Stimulated activated CD4-positive, alpha-beta T cell treated with anti-CD3 and anti-CD28 coated beads, Interleukin-15, amount 100 ng/mL, for 48 hours (primary cell): ENCODE measurements at places on chromosomes 1 and 21.

- no peak for DNase-seq
Measured at GRCh38 chr1:228352677-228353481, 53.8 kb downstream of the TRIM11 start.

GRCh38 chr1:46086576-46086975 is 45.9 kb downstream of the PIK3R3 start:
- no peak for DNase-seq

GRCh38 chr1:72283307-72284083 is 1.2 kb upstream of the NEGR1 start:
- DNase-seq, result peak; percentile 3

DNA sequence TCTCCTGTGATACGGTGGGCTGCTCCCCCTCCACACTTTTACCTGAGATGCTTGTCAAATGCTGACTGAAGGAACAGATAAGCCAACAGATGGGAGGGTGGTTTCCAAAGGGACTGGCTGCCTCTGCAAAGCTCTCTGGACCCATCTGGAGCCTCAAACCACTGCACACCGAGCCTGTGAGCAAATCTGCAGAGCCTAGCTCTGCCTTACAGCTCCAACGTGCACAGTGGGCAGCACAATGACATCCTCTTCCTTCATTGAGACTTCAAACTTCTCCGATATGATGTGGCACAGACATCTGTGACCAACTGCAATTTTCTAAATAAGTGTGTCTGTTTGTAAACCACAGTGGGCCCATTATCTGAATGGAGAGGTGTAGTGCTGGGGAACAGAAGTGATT is 26.2 kb upstream of the KNCN start:
- DNase-seq, result no peak

- no peak for DNase-seq
Measured at GRCh38 chr1:38082769-38083263, 36.2 kb upstream of the POU3F1 start.

- DNase-seq, result no peak
Measured at GRCh38 chr21:42561762-42562650, 48.4 kb downstream of the SLC37A1 start.

GRCh38 chr1:9782116-9782751 is 41.5 kb downstream of the CLSTN1 start:
- no peak for DNase-seq

DNA sequence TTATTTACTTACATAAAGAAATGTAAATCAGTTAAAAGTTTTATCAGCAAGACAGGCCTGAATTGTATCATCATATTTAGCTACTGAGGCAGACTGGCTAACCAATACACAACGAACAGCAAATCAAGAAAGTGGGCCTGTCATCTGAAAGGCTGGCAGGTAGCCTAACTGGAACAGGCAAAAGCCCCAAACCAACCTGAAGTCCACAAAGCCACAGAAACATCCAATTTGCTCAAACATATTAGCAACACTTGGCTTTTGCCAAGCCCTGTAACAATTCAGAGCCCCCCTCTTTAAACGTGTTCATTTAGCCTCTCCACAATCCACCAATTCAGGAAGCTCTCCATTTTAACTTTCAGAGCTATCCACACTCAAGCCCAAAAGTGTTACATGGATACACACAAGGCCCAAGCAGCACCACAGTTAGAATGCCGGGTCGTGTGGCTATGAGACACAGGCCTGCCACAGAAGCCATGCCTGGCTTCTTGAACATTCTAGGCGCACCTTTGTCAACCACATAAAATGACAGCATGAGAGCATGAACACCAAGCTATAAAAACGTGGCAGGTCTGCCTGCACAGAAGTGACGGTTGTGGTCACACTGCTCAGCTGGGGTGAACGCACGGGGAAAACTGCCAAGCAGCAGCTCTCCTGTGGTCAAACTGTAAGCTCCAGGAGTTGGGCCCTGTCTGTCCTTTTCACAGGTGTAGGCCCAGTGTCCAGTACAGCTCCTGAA is 49.3 kb downstream of the CD34 start:
- DNase-seq, result no peak

GRCh38 chr1:229028987-229029878 is 241.7 kb upstream of the RAB4A start:
- no peak for DNase-seq

GRCh38 chr1:212982430-212983152 is 32.2 kb downstream of the VASH2 start:
- DNase-seq, result no peak

- no peak for DNase-seq
Measured at GRCh38 chr1:200366577-200367253, 43.1 kb downstream of the ZNF281 start.

- no peak for DNase-seq
Measured at GRCh38 chr21:36966821-36967768, 626 bp upstream of the HLCS start.

- no peak for DNase-seq
Measured at GRCh38 chr1:70941563-70941962, 106.1 kb downstream of the PTGER3 start.

DNA sequence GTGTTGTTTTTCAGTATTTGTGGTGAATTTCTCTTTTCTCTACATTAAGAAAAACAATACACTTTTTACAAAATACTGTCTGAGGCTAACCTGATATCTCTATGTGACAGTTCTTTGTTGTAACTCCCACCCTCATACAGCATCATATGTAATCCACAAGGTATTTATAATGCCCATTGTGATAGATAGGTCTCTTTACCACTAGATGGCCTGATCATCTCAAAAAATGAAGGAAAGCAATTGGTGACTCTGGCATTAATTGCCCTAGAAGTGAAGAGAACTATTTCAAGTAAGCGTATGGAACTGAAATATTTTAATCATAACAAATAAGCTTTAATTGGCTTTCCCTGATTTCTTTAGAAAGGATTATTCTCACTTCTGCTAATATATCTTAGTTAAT is 36.2 kb upstream of the HFM1 start:
- no peak for DNase-seq

DNA sequence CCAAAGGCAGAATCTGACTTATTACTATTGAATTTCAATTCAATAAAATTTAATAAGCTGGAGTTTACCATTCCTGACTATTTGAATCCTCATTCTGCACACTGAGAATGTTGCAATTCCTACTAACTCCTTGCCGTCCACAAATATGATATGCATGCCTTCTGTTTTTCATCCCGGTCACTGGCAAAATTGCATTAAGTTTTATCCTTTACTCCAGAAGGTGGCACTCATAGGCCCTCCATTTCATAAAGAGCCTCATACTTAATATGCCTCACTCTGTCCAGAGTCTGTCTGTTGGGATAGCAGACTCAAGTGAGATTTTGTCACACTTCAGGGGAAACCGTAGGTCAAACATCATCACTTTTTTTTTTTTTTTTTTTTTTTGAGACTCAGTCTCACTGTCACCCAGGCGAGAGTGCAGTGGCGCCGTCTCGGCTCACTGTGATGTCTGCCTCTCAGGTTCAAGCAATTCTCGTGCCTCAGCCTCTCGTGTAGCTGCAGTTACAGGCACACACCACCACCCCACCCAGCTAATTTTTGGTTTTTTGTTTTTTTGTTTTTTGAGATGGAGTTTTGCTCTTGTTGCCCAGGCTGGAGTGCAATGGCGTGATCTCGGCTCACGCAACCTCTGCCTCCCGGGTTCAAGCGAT is 27.3 kb downstream of the F11R start:
- no peak for DNase-seq

GRCh38 chr1:154940651-154941194 is 4.2 kb upstream of the PMVK start:
- no peak for DNase-seq

GRCh38 chr1:29120947-29121485 is 2.7 kb downstream of the TMEM200B start:
- peak; percentile 51 for DNase-seq

DNA sequence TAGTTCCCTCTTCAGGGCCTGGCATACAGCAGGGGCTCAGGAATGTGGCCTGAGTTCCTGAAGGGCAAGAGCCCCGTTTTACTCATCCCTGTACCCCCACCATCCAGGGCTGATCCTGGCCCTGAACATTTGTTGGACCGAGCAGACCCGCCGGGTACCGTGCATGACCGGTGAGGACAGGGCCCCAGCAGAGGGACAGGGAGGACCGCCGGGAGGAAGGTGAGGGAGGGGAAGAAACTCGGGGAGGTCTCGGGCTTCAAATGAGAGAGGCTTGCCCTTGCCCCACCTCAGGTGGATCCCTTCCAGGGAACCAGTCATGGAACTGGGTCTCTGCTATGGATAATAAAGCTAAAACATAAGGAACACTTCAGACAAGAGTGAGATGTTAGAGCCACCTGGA is 167.8 kb upstream of the KLHDC7A start:
- DNase-seq, result no peak

- no peak for DNase-seq
Measured at GRCh38 chr1:43440358-43440757, 13.4 kb downstream of the HYI start.

DNA sequence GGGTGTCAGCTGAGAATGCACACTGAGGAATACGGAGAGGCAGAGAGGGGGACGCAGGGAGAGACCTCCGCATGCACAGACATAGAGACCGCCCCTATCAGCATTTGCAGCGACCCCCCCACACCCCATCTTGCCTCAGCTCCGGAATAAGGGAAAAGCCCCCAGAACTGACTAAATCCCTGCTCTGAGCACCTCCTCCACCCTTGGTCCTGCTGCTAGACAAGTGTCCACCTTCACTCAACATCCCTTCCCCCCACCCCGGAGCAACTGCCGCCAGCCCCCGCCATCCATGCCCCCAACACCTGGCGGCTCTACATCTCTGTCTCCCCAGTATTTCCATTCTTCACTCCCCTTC is 769 bp downstream of the SV2A start:
- no peak for DNase-seq

- DNase-seq, result no peak
Measured at GRCh38 chr1:218642033-218642948, 297.2 kb downstream of the TGFB2 start.

GRCh38 chr1:230185076-230186001 is 118.3 kb downstream of the GALNT2 start:
- DNase-seq, result no peak

DNA sequence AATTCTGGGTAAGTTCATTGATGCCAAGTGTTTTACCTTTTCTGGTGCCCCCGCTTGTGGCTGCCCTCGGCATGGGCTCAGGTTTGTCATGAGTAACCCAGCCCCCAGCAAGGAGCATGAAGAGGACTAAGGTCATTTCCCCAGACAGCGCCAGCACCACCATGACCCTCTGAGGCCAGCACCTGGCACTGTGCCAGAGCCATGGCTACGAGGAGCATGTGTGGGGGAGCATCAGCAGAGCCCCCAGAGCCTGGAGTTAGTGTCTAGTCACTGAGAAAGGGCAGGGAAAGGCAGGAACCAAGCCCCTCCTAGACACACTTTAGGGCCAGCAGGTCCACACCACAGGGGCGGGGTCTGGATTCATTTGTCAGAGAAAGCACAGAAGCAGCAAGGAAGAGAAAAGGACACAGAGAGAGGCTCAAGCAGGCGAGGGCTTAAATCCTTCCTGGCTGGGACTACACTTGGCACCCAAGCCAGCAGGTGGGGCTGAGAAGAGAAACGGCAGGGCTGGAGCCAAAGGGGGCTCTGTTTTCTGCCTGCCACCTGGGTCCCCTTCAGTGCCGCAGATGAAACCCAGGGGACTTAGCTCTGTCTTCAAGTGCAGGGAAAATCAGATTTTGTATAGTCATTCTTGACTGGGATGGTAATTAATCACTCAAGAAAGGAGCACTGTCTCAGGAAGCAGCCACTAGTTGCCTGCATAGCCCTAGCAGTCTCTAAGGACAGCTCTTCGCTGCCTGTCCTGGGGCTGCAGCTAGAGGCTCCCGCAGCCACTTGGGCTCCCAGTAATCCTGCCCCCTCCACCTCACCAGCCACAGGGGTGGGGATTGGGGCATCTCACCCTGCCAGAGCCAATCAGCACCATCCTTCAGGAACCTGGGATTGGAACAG is 79.6 kb upstream of the ZC3H12A start:
- no peak for DNase-seq
